ENCODE measurements at places on chromosomes 7 and 10.

- no peak for DNase-seq
Measured at GRCh38 chr7:158032561-158033115, 555.0 kb downstream of the PTPRN2 start.

DNA sequence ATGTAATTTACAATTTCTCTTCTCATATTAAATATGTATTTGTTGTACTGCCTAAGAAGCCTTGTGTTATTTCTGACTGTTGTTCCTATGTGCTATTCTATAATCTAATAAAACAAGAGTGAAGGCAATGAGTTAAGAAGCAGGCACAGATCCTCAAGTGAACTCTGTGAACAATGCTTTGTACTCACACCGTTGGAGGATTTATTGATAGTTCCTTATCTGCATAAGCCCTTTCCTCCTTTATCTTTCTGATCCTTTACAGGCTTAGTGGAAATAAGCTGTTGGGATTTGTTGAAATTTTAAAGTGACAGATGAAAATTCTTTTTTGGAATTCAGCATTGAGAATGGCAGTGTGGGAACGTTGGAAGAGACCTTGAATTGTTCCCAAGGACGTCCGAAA is 329.6 kb upstream of the NPVF start:
- DNase-seq: no peak

GRCh38 chr7:96869538-96869937 is 135.8 kb upstream of the DLX6 start:
- DNase-seq: no peak

GRCh38 chr7:12578930-12579640 is 8.6 kb downstream of the SCIN start:
- no peak for DNase-seq

- no peak for DNase-seq
Measured at GRCh38 chr7:148978091-148978490, 50.2 kb downstream of the PDIA4 start.

DNA sequence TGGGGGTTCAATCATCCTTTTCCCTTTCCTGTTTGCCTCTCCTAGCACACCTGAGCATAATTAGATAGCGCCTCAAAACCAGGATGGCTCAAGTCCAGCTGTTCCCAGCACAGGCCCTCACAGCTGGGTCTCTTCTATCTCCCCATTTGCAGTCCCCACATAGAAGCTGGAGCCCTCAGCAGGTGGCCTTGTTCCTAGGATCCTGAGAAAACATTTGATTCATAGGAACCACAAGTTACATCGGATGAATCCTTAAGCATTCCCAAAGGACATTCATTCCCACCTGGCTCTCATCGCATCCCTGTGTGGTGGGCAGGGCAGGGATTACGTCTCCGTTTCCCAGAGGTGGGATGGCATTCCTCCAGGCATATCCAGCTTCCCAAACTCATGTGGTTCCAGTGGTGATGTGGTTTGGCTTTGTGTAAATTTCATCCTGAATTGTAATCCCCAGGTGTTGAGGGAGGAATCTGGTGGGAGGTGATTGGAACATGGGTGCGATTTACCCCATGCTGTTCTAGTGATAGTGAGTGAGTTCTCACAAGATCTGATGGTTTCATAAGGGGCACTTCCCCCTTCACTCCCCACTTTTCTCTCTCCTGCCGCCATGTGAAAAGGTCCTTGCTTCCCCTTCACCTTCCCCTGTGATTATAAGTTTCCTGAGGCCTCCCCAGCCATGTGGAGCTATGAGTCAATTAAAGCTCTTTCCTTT is 49.8 kb upstream of the LEP start:
- no peak for DNase-seq

DNA sequence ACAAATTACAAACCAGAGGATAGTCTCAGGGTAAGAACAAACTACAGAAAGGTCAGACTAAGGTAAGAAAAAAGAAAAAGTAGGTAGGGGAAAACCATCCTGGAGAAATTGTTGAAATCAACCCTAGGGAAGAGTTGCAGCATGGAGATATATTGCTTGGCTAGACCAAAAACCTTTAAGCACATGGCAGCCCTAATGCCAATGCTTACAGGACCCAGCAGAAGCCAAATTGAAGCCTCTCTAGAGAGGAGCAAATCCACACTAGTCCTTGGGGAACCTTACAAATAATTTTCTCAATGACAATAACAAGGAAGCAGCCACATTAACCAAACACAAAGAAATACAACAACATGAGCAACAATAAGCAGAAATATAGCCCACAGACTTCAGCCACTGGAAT is 81.9 kb downstream of the CNOT4 start:
- DNase-seq: peak; percentile 7

GRCh38 chr7:100373261-100373831 is at the start of gene PILRA:
Gene PILRA, plus strand, starts transcription at chr7:100373487. Its CDS starts 170 bp downstream, at chr7:100373657.
- DNase-seq: no peak

GRCh38 chr7:17347401-17347800 is 48.9 kb downstream of the AHR start:
- no peak for DNase-seq

- no peak for DNase-seq
Measured at GRCh38 chr10:128062881-128063563, 63.2 kb downstream of the MKI67 start.

DNA sequence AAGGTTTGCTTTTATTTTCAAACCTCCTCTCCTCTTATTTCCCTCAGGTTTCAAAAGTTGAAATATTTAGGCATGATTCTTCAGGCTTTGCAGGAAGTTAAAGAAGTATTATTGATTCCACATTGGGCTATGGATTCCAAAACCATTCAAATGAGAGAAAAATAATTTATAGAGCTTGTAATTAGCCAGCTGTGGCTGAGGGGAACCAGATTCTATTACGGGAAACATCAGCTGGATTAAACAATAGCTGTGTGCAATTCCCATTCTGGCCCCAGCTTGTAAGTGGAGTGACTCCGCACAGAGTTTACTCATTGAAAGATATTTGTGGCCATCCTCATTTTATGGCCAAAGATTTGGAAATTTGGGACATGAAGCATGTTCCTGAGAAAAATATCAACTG is 77.0 kb upstream of the PHYHIPL start:
- DNase-seq: no peak

- no peak for DNase-seq
Measured at GRCh38 chr10:35641676-35642034, 441 bp downstream of the FZD8 start.

DNA sequence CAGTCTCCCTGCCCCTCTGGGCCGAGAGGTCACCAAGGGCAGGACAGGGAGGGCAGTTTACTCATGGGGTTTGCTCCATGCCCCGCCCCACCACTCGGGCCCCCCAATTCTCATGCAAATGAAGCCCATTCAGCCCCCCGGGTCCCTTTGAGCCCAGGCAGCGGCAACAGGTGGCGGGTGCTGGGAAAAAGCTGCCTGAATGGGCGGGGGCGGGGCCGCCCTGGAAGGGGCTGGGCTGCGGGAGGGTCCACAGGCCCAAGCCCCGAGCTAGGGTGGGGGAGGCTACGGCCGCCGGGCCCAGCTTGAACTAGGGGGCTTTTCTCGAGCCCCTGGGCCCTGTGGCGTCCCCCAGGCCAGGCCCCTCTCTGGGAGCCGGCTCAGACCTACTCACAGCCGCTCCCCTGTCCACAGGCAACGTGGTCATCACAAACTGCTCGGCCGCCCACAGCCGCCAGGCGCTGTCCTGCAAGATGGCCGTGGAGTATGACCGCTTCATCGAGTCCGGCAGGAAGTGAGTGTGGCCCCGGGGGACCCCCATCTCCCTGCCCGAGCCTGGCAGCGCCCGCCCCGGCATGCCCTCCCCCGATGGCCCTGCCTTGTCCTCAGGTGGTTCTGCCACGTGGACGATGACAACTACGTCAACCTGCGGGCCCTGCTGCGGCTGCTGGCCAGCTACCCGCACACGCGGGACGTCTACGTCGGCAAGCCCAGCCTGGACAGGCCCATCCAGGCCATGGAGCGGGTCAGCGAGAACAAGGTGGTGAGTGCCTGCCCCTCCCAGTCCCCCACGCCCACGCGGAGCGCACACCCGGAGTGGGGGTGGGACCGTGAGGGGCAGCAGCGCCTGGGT is 5.5 kb downstream of the LFNG start:
- peak; percentile 72 for DNase-seq

- DNase-seq: no peak
Measured at GRCh38 chr7:132072165-132072564, 504.1 kb downstream of the PLXNA4 start.

- no peak for DNase-seq
Measured at GRCh38 chr10:123879606-123880257, 11.9 kb downstream of the CPXM2 start.

DNA sequence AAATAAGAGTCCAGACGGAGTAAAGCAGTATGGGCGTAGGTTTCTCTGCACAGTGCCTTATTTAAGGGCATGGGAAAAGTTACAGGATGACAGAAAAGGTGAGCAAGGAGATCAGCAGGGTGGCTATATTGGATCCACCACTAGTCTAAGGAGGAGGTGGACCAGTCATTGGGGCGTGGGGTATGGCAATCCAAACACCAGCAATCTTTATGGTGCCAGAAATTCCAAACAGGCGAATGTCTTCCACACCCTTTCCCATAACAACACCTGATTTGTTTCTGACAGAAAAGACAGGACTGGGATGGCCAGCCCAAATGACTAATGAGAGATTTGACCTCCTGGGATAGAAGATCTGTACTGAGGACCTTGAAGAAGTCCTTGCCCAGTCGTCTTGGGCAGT is 181.8 kb upstream of the MBL2 start:
- DNase-seq: no peak

DNA sequence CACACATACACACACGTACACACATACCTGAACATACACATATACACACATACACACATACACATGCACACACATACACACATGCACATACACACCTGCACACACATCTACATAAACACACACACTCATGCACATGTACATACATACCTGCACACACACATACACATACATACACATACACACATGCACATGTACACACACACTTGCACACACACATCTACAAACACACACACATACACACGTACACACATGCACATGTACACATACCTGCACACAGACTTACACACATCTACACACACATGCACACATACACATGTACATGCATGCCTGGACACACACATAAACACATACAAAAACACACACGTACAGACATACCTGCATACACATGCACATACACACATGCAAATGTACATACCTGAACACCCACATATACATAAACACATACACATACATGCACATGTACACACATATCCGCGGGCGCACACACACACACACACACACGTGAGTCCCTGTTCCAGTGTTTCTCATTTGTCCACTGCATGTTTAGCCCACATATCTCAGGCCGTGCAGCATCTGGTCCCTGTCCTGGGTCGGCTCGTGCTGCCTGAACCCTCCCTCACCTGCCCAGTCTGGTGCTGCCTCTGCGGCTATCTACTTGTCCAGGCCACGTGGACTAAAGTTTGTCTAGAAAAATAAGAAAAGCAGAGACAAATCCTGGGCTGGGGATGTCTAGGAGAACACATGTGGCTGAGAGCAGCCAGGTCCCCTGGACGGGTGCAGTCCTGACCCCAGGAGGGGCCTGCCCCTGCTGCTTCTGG is 238.7 kb downstream of the TCERG1L start:
- DNase-seq: no peak

DNA sequence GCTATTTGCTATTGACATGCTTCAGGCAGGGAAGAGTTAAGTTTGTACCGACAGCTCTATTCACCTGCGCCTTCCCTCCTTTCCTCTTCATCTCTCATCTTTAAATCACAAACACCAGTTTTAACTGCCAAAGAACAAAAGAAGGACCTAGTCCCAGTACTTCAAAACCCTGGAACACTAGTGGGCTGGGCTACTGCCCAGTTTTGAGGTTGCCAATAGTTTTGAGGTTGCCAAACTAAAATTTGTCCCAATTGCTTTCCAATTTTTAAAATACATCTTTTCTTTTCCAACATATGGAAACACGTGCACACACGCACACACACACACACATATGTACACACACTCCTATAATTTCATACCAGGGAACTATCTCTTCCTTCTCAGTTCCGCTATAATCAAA is 130.6 kb upstream of the SLC26A5 start:
- no peak for DNase-seq

- DNase-seq: no peak
Measured at GRCh38 chr10:59984415-59984814, 78.1 kb upstream of the CCDC6 start.

GRCh38 chr10:97851341-97852001 is 1.8 kb downstream of the GOLGA7B start:
- no peak for DNase-seq

DNA sequence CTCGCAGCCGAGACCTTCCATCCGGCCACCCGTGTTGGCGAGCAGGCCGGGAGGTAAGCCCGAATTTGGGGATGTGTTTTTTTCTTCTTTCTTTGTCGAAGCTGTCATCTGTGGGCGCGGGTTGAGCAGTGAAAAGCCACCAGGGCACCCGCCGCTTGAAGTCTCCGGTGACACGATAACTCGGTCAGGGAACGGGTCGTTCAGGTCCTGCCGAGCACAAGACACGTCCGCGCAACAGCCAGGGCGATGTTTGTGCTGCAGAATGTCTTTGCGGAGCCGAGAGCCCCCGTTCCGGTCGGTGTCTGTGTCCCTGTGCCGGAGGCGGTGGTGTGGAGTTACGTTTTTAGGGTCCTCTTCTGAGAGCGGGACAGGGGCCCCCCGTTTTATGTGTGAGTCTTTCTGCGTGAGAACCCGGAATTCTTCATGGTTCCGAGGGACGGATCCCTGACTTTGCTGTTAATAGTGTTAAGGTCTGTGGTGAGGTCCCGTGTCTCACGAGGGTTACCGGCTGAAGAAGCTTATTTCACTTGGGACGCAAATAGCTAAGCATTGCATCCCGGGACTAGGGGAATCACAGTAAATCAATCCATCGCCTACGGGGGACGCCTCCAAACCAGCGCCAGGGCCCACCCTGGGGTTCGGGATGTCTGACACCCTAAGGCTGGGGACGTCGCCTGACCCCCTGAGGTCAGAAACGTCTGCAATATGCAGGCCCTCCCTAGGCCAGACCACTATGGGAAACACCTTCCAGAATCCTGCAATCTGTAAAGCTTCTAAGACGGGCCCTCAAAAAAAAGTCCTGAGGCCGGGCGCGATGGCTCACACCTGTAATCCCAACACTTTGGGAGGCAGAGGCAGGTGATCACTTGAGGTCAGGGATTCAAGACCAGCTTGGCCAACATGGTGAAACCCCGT is 99.5 kb downstream of the ELFN1 start:
- DNase-seq: no peak

DNA sequence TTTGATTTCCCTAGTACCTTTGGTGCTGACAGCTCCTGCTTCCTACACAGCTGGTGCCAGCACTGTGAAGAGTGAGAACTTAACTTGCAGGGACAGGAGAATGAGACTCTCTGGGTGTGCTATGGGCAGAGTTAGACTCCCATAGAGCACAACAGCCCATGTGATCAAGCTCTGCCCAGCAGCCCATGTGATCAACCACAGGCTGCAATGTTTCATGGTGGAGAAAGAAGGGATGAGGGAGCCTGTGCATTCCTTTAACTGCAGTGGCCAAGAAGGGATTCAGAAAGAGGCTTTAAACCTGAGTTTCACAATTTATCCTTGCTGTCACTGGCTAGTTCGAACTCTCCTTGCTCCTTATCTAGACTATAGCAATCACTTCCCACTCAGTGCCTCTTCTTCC is 10.0 kb upstream of the MEST start:
- no peak for DNase-seq

GRCh38 chr7:70500261-70500660 is 631.7 kb upstream of the GALNT17 start:
- no peak for DNase-seq

Measured in iPS DF 6.9 (cell line).